ENCODE measurements at places on chromosomes 11 and 22.

GRCh38 chr11:62353841-62354240 lies 16.6 kb downstream of the ASRGL1 start:
- DNase-seq = no peak

- DNase-seq = no peak
These were observed 30.3 kb downstream of the PDE3B start for GRCh38 chr11:14673824-14674405.

- DNase-seq = no peak
These were observed 30.3 kb downstream of the SGSM1 start for GRCh38 chr22:24836282-24836681.

DNA sequence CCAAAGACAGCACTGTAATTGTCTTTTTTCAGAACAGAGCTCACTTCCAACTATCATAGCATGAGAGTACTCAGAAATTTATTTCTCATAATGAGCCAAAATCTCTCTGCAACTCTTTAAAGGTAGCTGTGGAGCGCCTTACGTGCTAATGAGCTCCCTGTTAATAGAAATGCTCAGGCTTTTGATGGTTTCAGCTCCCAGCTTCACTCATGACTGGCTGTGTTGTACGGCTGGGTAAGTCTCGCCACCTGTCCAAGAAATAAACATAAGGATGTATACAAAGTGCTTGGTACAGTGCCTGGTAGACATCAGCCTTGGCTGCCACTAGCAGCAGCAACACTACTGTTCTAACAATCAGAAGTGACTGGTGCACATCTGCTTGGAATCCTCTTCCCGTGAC lies 109.4 kb downstream of the LDLRAD3 start:
- DNase-seq = no peak

DNA sequence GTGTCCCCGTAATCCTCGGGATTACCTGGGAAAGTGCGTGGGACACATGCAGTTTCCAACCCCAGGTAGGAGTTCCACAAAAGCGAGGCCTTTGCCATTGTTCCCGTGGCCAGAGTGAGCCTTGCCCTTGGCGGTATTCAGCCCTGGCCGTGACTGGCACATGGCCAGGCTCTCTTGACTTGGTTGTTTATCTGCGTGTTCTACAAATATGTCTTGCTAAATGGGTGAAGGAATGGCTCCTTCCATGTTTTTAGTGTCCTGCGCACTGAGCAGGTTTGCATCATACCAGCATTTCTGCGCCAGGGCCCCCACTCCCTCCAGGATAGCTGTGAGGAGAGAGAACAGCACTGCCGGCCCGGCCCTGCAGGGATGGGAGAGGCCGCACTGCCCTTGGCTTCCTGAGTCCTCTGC lies 20.0 kb downstream of the POLR3H start:
- no peak for DNase-seq

DNA sequence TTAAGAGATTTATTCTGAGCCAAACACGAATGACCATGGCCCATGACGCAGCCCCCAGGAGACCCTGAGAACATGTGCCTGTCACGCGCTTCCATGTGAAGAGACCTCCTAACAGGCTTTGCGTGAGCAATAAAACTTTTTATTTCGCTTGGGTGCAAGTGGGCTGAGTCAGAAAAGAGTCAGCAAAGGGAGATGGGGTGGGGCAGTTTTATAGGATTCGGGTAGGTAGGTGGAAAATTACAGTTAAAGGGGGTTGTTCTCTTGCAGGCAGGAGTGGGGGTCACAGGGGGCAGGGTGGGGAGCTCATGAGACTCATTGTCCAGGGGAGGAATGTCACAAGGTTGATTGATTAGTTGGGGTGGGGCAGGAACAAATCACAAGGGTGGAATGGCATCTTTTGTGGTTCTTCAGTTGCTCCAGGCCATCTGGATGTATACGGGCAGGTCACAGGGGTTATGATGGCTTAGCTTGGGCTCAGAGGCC lies 77.2 kb upstream of the FTH1 start:
- DNase-seq = peak; percentile 25

DNA sequence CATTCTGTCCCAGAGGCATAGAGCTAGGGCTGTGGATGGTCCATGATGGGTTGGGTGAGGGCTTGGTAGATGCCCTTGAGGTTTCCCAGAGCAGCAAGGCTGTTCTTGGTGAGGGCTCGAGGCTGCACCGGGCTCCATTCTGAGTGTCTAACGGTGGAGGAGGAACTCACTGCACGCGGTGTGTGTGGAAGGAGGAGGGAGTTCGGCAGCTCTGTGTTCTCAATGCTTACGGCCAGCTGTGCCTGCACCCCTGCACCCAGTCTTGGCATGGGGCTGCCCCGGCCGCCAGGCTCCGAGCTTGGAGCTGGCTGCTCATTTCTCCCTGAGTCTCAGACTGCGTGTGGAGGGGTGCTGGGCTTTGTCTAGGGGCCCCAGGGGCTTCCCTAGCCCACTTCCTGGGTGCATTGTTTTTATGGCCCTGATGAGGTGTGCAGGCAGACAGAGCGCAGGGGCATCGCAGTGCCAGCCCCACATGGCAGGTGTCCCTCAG lies 1247.1 kb downstream of the BRD1 start:
- DNase-seq = no peak

GRCh38 chr11:1624621-1625020 lies 2.7 kb upstream of the KRTAP5-4 start:
- no peak for DNase-seq

GRCh38 chr22:44400763-44401060 lies 88.0 kb upstream of the SHISAL1 start:
- no peak for DNase-seq

- DNase-seq = peak; percentile 19
These were observed 21.2 kb downstream of the UPB1 start for GRCh38 chr22:24516301-24516737.

- DNase-seq = no peak
These were observed 5.6 kb downstream of the KLHDC7B start for GRCh38 chr22:50551160-50551752.

DNA sequence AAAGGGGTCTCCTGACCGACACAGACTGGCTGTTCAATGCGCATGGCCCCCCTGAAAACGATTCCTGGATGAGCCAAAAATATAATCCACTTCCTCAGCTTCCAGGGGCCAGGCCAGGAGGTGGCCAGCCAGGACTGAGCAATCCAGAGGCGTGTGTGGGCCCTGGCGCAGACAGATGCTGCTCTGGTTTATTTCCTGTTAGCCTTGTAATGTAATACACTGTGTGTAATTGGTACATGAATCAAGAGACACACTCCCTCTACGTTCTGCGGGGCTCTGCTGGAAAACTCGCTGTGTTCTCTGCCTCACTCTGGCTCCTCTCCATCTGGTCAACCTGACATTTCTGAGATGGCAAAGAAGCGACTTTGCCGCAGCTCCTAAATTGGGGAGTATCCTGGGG lies 26.3 kb upstream of the ISX start:
- DNase-seq = no peak

DNA sequence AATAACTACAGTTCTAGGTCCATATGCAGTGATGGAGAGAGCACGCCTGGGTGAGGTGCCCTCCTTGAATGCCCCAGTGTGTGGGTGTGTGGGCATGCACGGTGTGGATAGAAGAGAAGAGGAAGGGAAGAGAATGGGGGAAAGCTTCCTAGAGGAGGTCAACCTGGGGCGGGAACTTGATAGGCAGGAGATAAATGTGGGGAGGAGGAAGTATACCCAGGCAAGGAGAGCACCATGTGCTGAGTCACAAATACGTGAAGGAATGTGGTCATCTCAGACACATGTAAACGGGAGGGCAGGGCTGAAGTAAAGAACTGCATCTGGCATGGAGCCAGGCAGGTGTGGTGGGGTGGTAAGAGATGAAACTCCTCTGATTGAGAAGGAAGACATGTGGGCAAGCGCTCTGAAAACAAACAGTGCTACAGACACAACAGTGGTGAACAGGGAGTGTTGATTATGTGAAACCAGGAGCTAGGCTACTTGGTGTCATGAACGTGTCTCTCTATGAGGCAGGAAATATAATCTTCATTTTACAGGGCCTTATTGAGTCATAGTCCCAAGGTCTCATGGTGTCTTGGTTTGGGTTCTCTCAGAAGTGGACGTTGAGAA lies 61.5 kb upstream of the EED start:
- no peak for DNase-seq

All from A549 (cell line).